ENCODE measurements at places on chromosomes 2 and 18.
A peak's percentile ranks its signal among the peaks of the same experiment; 100 is the strongest.

DNA sequence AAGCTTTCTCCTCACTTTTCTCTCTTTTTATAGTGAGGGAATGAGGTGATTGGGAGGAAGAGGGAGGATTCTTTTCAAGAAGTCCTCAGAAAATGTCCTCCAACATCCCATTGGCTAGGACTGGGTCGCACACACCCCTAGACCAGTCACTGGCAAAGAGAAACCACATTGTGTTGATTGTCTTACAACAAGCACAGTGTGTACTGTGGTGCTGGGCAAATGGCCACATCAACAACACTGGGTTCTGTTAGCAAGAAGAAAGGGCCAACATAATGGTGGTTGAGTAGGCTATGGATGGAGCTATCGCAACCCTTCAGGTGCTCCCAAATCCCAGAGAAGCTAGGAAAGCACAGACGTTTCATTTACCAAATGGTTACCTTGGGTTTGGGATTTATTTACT, 18.7 kb upstream of the PTPN4 start:
- DNase-seq: peak; percentile 34

DNA sequence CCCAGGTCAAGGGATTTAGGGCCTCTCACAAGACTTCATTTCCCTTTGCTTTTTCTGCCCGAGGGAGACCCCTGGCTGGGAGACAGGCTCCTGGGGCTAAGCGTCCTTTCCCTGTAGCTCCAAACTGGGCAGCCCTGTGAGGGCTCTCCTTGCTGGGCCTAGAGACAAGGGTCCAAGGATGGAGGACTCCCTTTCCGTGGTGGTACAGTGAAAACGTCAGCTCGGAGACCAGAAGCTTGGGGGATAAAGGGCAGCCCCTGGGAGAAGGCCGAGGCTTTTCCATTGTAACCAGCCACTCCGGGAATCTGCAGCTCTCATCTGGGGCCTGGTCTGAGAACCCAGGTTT, 2.3 kb downstream of the SIX2 start:
- no peak for DNase-seq

- no peak for DNase-seq
Observed at GRCh38 chr2:215511454-215512346, 75.8 kb upstream of the FN1 start.

DNA sequence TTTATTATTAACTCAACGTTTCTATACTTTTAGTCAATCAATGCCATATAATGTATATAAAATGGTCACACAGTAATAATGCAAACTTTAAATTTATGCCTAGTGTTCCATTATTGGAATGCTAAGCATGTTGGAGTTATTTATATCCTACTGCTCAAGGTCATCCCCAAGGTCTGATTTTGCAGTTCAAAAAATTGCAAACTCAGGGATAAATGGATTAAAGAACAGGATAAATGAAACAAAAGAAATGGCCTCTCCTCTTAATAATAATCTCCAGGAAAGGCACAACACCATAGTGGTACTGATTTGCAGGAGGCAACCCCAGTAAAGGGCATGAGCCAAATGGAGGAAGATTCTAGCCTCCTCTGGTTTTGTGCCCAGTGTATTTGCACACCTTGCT, 436.4 kb downstream of the EPHA4 start:
- DNase-seq: no peak

DNA sequence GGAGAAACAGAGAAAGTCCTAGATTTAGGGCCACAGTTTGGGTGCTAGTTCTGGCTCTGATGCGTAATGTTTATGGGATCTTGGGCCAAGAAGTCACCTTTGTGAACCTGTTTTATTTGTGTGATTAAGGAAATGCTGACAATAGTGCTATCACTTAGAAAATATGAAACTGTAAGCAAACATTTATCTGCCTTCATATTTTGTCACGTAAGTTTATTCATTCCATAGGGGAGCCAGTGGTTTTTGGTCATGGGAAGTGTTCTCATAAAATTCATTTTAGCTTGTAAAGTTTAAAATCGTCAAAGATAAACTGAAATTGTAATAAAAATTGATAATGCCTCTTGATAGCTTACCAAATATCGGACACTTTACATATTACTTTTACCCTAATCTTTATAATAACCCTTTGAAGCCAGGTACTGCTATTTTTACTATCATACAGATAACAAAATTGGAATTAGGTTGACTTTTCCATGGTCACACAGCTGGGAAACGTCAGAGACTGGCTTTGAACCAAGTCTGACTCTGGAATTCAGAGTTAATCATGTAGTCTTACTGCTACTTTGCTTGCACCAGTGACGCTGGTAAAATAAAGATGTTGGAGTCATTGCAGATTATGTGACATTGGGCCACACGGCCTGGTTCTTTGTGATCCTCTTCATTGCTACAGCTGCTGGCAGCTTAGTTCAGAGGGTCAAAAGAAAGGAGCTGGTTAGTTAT, 99.7 kb downstream of the ICA1L start:
- no peak for DNase-seq

GRCh38 chr2:100252811-100253698, 69.2 kb downstream of the LONRF2 start:
- no peak for DNase-seq

DNA sequence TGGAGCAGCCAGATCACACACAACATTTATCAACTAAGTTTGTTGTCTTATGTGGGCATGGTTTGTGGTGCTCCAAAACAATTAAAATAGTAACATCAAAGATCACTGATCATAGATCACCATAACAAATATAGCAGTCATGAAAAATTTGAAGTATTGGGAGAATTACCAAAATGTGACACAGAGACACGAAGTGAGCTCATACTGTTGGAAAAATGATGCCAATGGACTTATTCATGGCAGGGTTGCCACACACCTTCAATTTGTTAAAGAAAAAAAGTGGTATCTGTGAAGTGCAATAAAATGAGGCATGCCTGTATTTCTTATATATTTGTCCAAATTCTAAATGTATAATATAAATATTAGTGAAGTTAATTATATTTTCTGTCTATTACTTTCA, 42.9 kb upstream of the CABYR start:
- DNase-seq: no peak

GRCh38 chr2:238502956-238503791, 76.4 kb downstream of the ASB1 start:
- no peak for DNase-seq

DNA sequence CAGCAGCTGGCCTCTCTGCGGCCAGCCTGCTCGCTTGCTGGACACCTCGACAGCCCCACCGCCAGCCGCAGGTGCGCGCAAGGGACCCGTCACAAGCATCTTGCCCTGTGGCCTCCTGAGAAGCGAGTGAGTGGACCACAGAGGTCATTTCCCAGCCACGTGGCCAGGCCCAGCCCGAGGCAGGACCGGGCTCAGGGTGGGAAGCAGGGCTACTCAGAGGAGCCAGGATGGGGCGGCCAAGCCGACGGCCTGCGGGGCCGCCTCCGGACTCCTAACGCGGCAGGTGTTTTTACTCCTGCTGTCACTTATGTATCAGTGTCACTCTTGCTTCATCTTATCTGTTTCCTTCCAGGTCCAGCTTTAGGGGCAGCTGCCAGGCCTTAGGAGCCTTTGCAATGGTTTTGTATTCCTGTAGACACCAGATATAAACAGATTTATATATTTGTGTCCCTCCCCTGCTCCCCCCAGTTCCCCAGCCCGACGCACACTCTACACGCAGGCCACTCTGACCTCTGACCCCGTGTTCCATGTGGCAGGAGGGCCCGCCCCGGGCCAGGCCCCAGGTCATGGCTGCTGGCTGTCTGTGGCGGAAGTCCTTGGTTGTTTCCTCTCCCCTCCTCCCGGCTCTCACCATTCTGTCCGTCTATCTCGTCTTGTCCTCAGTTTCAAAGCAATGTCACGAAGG, 236.4 kb downstream of the ATAD2B start:
- no peak for DNase-seq

- DNase-seq: no peak
Observed at GRCh38 chr18:22200611-22201225, 31.3 kb downstream of the GATA6 start.

GRCh38 chr2:129129087-129129486, 810.4 kb upstream of the HS6ST1 start:
- no peak for DNase-seq
